ENCODE measurements at places on chromosomes 5 and 9.

- DNase-seq: peak; percentile 60
Observed at GRCh38 chr9:2271426-2271825, 256.3 kb downstream of the SMARCA2 start.

GRCh38 chr5:62562867-62563266, 15.8 kb upstream of the LRRC70 start:
- DNase-seq: no peak

- DNase-seq: no peak
Observed at GRCh38 chr9:100591139-100591538, 13.3 kb downstream of the CAVIN4 start.

DNA sequence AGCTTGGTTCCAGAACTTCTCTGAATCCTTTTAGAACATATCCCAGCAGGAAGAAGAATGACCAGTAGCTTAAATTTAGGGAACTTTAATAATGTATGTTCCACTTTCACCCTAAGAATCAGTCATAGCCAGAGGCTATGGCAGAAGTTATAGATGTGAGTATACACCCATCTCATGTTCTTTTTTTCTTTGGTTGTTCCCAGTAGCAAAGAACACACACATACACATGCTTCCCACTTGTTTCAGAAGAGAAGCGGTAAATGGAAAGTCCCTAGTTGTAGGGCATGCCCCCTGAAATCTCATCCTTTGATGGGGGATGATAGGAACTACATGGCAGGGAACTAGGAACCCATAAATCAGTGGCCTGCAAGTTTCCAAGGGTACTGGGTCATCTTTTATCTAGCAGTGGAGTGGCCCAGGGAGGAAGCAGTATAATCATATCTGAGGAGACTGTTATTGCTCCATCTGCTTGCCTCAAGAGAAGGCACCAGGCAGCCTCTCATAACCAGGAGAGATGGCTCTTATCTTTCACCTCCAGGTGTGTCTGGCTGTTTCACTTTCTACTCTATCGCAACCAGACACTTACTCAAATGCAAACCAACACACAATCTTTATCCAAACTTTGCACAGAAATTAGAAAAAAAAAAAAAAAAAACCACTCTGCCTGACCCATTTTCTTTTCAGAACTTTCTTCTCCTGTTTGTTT, 109.5 kb downstream of the SNCAIP start:
- DNase-seq: no peak

- DNase-seq: peak; percentile 99
Observed at GRCh38 chr5:123700624-123701287, 188.8 kb downstream of the CSNK1G3 start.

DNA sequence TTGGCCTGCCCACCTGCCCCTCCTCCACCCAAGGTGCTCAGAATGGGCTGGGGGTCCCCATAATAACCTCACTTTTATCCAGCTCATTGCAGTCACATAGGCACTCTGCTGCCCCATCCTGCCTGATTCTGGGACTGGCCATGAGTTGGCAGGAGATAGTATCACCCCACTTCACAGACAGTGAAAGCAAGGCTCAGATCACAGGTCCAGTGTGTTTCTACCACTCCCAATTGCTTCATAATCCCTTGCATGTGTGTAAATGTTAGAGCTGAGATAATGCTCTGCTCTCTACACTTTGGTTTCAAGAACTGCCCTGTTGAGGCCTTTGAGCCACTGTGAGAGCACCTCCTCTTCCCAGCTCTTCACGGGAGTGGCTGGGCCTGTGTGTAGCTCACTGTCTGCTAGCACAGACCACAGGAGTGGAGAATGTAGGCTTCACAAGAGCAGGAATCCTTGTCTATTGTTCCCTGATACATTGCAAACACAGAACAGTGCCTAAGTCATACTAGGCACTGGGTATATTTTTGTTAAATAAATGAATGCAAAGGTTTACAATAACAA, 8.4 kb downstream of the PCYOX1L start:
- DNase-seq: no peak

- DNase-seq: no peak
Observed at GRCh38 chr5:92374859-92375258, 991.7 kb upstream of the ARRDC3 start.

- no peak for DNase-seq
Observed at GRCh38 chr5:66553368-66553912, 42.8 kb upstream of the MAST4 start.

- peak; percentile 57 for DNase-seq
Observed at GRCh38 chr5:62143268-62144229, 162.5 kb upstream of the KIF2A start.

- DNase-seq: peak; percentile 98
Observed at GRCh38 chr9:125126019-125126746, 17.1 kb downstream of the SCAI start.

GRCh38 chr5:107876906-107877305, 206.2 kb upstream of the EFNA5 start:
- no peak for DNase-seq

- no peak for DNase-seq
Observed at GRCh38 chr9:100284247-100284646, 68.5 kb downstream of the TEX10 start.

GRCh38 chr9:108708448-108708847, 147.3 kb downstream of the ACTL7B start:
- DNase-seq: no peak

DNA sequence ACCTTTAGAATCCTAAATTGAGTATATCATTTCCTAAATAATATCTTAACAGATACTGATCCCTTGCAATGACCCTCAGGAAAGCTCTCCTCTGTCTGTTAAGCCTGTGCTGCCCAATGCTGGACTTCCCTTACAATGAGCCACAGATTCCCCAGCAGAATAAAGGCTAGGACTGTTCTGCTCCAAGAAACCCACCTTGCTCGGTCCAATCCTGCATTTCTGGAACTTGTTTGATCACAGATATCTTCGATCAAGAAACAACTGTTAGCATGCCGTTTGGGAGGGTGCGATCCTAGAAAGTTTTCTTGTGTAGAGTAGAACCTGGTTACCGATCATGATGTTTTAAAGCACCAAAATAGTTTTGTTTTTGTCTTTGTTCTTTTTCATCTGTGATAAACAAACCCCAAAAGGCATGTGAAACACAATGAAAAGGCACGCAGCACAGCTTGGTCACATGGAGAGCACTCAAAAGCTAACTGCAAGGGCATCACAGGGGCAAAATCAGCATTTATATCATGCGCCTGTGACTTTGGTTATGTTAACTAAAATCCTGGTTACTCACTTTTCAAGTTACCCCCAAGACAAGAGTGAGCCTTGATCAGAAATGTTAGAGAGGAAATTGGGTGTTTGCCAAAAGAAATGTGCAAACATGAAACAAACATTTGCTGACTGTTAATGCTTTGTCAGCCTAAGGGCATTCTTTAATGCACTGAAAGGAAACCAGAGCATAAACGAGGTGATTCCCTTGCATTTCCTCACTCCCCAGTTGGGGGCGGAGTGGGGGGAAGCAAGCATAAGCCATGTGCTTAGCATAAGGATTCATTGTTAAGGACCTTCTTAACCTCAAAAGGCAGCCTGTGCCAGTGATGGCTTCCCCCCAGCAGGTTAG, 61.9 kb upstream of the ADAMTS16 start:
- no peak for DNase-seq

DNA sequence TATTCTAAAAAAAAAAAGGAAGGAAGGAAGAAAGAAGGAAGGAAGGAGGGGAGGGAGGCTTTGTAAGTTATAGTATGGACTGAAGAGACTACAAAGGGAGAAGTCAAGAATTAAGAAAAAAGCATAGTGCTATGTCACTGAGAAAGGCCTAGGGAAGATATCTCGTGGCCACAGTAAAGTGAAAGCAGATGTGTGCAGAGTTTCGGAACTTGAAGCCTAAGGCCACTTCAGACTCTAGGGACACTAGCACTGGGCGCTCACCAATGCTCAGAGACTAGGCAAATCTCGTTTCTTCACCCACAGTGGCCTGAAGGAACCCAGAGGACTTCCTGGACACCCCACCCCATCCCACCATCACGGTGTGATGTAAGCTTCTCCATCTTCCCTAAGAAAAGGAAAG, 181.4 kb upstream of the TRPM3 start:
- DNase-seq: no peak

DNA sequence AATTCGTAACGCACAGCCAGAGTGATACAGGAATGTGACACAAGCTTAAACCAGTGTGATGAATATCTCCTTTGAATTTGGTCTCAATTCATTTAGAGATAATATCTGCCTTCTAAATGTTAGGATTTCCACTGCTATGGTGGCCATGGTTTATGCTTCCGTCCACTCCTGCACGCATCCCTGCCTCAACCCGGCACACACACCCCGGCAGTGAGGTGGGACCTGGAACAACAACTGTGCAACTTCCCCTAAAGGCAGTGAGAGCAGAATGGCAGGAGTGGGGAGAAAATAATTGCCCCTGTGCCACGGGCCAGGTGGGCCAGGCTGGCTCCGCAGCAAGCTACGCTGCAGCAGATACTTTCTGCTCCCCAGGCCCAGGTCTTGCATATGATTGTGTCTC, 72.6 kb upstream of the CPEB4 start:
- no peak for DNase-seq

- DNase-seq: no peak
Observed at GRCh38 chr9:36956908-36957307, 77.2 kb downstream of the PAX5 start.

- DNase-seq: peak; percentile 21
Observed at GRCh38 chr5:31048282-31049270, 144.9 kb upstream of the CDH6 start.

DNA sequence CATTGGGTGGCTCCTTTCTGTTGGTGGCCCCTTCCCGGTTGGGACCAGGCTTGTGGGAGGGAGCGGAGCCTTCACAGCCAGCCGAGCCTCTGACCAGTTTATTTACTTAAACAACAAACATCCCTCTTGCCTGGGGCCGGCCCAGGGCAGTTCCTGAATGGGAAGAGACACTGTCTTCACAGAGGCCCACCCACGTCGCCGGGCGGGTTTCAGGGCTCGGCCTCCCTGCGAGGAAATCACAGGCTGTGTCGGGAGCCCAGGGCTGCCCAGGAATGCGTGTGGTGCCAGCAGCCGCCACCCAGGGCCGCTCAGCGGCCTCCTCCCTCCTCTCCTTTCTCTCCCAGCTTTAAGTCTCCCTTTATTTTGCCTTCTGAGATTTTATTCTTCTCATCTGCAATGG, 132.5 kb downstream of the HSD17B3 start:
- DNase-seq: no peak

DNA sequence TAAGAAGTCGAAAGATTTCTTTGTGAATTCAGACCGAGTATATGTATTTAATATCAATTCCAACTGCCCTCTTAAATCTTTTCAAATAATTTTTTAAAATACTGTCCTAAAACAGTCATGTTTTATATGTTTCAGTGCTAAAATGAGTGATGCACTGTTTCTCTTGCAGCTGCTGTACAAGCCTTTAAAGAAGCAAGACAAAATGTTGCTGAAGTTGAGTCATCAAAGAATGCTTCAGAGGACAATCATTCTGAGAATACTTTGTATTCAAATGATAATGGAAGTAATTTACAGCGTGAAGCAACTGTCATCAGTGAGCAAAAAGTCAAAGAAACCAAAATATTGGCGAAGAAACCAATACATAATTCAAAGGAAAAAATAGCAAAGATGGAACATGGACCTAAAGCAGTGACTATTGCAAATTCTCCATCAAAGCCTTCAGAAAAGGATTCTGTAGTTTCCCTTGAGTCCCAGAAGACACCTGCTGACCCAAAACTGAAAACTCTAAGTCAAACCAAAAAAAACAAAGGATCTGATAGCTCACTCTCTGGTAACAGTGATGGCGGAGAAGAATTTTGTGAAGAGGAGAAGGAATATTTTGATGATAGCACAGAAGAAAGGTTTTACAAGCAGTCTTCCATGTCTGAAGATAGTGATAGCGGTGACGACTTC, 58.0 kb downstream of the LOX start:
- peak; percentile 7 for DNase-seq

GRCh38 chr5:43320846-43321245, 7.6 kb upstream of the HMGCS1 start:
- no peak for DNase-seq

DNA sequence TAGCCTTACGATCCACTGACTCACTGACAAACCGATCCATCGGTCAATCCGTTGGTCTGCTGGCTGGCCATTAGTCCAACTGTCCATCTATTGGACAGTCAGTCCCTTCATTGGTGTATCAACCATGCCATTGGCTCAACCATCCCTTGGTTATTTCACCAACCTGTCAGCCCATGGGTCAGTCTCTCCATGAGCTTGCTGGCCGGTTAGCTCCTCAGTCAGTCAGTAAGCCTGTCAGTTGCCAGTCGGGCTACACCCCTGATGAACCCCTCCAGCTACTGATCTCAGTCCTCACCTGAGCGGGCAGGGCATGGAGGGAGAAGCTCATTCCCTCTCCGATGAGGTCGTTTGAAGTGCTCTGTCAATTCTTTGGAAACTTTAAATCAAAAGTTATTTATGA, 166.5 kb downstream of the FGF18 start:
- no peak for DNase-seq

- DNase-seq: no peak
Observed at GRCh38 chr5:169881702-169882303, 98.5 kb downstream of the INSYN2B start.

- DNase-seq: peak; percentile 47
Observed at GRCh38 chr9:121299467-121300282, 31.7 kb downstream of the GSN start.

- peak; percentile 56 for DNase-seq
Observed at GRCh38 chr9:131762356-131762932, 22.6 kb upstream of the RAPGEF1 start.

DNA sequence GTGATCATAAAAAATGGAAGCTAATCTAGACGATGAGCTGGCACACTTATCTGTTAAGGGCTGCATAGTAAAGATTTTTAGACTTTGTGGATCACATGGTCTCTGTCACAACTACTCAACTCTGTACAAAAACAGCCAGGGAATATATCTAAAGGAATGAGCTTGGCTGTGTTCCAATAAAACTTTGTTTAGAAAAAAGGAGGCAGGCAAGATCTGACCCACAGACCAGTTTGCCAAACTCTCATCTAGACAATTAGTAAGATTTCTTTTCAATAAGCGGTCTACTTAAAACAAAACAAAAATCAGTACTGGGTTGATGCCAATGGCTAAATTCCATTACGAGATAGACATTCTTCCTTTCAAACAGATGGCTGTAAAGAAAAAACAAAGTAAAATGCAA, 53.0 kb upstream of the RETREG1 start:
- peak; percentile 90 for DNase-seq

- peak; percentile 49 for DNase-seq
Observed at GRCh38 chr9:113932906-113933584, 56.9 kb downstream of the ZNF618 start.

DNA sequence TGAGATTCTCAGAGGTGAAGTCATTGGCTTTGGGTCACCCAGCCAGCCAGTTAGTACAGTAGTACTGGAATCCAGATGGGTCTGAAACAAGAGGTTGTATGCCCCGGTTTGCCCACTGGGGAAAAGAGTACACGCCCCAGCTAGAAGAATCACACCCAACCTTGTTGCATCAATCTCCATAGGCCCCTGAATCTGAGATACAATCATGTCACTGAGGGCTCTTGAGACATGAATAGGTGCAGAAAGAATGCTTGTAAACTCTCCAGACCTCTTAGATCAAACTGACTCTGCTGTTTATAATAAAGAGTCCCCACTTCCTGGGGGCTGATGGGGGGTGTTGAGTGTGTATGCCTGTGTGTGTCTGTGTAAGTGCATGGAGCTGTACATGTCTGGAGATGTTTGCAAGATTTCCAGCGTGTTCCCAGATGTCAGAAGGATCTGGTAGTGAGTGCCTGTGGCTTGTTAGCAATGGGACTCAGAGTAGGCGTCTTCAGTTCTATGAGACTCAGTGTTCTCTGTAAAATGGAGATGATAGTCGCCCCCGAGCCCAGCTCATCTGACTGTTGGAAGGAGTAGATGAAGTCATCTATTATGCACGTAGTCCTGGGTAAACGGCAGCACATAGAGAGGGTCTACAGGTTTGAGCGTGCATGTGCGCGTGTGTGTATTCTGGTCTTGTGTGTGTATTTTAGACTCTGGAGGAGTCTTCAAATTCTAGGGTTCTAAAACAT, 48.2 kb downstream of the COL27A1 start:
- DNase-seq: no peak

All from fibroblast of pulmonary artery (primary cell).